Stimulated activated CD8-positive, alpha-beta memory T cell treated with anti-CD3 and anti-CD28 coated beads, Interleukin-4, amount 100 ng/mL, for 4 hours (primary cell): ENCODE measurements at places on chromosomes 2 and 18.

DNA sequence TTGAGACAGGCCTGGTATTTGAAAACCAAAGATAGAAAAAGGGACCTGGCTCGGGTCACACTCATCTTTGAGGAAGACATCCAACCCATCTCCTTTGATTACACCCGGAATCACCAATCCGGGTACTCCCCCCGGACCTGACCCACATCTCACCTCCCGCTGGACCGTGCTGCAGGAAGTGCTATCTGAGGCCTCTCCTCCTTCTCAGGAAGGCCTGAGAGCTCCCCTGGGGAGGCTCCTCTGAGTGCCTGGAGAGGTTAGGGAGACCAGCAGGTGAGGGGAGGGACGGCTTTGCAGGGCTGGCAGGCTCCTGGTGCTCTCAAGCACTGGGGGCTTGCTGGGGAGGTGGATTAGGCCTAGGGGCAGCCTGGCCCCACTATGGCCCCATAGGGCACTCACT is 170.9 kb downstream of the ACKR3 start:
- DNase-seq: no peak

- DNase-seq: no peak
These were observed 87.7 kb downstream of the TGOLN2 start for GRCh38 chr2:85240055-85240454.

- DNase-seq: peak; percentile 36
These were observed 9.0 kb downstream of the SERTAD2 start for GRCh38 chr2:64644458-64645382.

DNA sequence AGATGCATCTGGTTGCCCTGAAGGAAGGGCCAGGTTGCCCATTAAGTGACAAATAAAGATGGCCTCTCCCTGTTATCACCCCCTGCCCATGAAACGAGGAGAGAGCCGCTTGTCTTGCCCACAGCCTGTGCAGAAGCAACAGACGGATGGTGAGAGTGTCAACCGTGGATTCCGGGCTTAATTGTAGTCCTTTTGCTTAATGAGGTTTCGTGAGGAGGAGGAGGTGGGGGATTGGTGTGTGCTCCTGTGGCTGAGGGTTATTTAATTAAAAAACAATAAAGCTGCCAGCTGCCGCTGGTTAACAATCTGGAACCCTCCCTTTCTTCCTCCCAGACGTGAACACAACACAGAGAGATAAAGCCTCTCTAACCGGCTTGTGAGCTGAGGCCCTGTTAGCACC is 188.0 kb upstream of the PARD3B start:
- DNase-seq: no peak

GRCh38 chr2:136255127-136255526 is 137.2 kb upstream of the CXCR4 start:
- DNase-seq: no peak

- no peak for DNase-seq
These were observed 39.1 kb upstream of the DNMT3A start for GRCh38 chr2:25380586-25381375.

GRCh38 chr2:12389344-12390045 is 327.2 kb upstream of the TRIB2 start:
- no peak for DNase-seq

DNA sequence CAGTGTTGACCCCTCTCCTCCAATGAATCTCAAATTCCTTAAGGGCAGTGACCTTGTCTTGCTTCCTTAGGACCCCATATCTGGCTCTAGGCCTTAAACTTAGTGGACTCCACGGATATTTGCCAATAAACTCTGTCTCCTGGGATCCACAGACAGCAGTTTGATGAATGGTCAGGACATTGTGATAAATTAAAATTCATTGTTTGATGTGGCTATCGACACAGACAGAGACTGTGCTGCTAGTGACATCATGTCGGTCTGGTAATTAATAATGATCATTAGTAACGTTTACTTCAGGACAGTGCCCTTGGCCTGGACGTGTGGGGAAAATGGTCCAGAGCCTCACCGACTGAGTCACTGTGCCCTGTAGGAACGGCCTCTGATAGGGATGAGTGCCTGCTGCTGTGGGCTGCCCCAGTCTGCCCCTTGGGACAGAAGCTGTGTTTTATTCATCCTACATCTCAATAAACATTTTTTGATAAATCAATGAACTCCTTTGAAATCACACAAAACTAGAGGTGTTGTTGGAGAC is 5.2 kb upstream of the SLC35F6 start:
- no peak for DNase-seq

GRCh38 chr2:64992990-64993389 is 3.8 kb downstream of the SLC1A4 start:
- DNase-seq: no peak

- DNase-seq: no peak
These were observed 38.1 kb downstream of the TRAK2 start for GRCh38 chr2:201413143-201413542.

DNA sequence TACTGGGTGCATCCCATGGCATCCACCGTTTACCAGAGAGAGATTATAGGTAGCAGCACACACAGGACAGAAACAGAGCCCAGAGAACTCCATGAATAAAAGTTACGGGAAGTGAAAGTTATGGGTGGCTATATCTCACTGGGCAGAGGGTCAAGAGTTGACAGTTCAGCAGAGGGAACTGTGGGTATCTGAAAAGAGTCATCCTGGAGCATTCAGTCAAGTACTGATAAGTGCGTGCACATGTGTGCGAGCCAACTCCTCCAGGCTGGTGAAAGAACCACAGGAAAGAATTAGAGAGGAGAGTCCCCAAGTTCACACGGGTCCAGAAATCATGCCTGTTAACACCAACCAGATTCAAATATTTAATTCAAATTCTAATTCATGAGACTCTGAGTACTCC is 1588.2 kb downstream of the LRP1B start:
- DNase-seq: no peak
